ENCODE measurements at places on chromosomes 12 and 14.

- no peak for DNase-seq
Measured at GRCh38 chr12:1594006-1594260, 448 bp downstream of the FBXL14 start.

DNA sequence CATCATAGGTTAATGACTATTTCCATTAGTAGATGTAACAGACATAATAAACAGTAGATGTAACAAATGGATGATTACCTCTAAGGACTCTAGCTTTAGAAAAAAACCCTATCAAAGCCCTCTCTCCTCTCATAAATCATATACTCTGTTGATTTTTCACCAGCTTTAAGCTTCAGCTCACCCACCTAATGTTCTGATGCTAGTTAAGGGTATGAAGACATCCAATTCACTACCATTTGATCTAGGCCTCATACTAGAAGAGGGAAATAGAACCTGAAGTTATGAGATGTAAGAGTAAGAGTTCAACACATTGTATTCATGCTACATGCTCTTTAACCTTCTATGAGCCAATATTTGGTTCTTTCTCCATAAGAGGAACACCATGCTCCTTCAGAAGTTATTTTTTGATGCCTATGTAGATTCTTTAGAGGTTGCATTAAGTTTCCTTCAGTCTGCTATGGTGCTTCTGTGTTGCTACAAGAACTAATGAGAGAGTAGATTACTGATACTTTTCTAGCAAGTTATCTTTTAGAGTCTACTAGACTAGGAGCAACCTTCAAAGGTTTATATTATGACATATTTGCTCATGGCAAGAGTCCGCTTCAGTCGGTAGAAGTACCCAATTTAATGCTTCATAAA lies 16.0 kb downstream of the A2M start:
- DNase-seq = no peak

GRCh38 chr14:51369814-51370213 lies 129.8 kb downstream of the TMX1 start:
- no peak for DNase-seq

GRCh38 chr12:106309671-106310505 lies 7.4 kb downstream of the TCP11L2 start:
- DNase-seq = no peak

- DNase-seq = no peak
Measured at GRCh38 chr12:69163681-69164362, 75.5 kb upstream of the CPSF6 start.

DNA sequence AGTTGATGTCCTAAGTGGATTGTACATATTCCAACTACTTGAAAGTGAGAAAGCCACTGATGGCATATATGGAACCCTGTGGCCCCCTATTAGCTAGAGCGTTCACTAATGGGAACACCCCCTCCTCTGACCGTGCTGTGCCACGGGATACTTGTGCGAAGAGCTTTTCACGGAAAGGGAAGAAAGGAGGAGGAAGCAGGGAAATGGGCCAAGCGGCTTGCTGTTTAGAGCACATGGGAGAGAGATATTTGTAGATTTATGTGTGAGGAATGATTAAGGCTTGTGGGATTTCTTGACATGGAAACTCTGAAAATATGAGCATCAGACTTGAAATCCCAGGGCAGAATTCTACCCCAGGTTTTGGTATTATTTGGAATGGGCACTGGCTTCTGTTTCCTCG lies 129.9 kb downstream of the PRMT8 start:
- no peak for DNase-seq

DNA sequence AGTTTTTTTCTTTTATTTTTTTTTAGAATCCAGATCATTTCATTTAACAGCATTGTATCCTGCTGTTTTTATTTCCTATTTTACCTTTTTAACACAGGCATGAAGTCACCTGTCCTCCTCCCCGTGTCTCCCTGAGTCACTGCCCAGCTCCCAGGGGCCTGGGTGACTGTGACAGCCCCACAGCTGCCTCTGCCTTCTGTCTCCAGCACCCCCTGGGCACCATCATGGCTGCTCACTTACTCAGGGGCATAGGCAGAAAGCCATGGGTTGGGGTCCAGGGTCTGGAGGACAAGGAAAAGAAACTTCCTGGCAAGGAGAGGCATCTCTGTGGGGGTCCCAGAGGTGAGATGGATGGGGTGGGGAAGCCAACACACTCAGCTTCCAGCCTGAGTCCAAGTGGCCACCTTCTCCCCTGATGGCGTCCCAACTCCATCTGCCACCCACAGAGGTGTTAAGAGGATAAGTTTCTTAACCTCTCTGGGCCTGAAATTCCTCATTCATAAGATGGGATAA lies 25.3 kb downstream of the TMEM63C start:
- no peak for DNase-seq

DNA sequence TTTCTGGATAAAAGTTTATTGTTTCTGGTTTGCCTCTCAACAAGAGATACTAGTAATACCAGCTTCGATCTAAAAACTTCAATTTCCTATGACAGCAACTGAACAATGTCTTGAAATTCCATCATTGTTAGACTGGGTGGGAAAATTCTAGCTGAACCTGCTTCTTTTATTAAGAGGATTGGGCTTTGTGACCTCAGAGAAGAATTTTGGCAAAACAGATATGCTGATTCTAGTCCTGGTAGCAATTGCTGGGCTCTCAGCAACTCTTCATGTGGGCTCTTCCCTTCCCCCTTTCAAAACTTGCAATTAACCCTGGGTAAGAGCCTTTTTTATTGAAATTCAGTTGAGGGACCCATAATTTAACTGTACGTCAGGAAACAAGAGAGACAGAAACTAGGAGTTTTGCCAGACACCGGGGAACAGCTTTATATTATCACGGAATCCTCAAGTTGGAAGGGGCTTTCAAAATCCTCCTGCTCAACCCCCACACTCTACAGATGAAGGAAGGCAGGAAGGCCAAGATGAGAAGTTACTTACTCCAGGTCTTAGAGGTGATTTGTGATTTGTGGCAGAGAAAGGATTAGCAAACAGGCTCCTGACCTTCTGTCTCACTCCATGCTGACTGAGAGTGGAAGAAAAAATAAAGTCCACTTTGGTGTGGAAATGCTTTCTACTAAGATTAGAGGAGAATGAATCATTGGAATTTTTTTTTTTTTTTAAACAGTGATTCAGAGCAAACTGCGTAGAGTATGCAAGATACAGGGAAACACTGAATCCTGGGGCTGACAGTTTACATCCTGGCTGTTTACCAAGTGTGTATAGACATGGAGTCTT lies 239.0 kb upstream of the ATP2B1 start:
- no peak for DNase-seq

GRCh38 chr14:66398437-66398836 lies 87.7 kb upstream of the CCDC196 start:
- DNase-seq = no peak

DNA sequence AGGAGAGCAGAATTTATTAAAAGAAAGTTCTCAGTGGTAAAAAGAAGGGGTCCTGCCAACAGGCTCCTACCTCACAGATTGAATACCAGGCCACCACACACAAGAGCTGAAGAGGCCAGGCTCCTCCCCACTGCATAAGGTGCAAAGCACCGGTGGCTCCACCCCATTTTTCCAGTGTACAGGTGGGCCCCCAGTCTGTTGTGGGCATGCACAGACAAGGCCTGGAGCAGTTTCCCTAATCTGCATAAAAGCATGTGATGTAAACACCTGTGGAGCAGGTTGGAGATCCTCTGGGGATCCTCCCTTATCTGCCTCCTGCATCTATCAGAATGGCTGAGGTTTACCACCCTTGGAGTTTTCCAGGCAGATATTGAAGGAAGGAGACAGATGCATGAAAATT lies 45.7 kb upstream of the PDZRN4 start:
- DNase-seq = no peak

- no peak for DNase-seq
Measured at GRCh38 chr12:67920413-67920812, 68.8 kb upstream of the IFNG-AS1 start.

DNA sequence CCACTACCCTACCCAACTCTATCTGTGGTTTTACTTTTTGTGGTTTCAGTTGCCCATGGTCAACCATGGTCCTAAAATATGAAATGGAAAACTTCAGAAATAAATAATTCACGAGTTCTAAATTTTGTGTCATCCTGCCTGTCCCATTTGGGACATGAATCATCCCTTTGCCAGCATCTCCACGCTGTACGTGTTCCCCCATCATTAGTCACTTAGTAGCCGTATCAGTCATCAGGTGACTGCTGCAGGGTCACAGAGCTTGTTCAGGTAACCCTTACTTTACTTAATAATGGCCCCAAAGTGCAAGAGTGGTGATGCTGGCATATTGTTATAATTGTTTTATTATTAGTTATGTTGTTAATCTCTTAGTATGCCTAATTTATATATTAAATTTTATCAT lies 209.9 kb downstream of the ITPR2 start:
- no peak for DNase-seq

DNA sequence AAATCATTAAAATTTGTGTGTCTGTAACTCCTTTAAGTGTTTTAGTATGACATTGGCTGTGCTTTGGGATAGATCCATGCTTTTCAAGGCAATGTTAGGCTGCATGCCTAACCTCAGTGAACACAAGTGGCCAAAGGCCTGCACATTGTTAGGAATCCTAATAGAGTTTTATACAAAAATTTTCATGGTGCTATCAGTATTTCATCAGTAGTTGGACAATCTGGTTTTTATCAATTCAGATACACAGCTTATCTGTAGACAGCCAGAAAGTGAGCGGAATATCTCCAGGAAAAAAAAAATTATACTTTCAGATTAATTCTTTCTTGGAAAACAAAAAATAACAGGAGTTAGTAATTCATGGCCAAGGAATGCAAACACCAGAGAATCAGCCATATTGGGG lies 324.0 kb upstream of the PDE3A start:
- DNase-seq = no peak

- no peak for DNase-seq
Measured at GRCh38 chr12:75935539-75936242, 95.9 kb downstream of the PHLDA1 start.

GRCh38 chr12:114445401-114446323 lies 39.7 kb upstream of the TBX5 start:
- no peak for DNase-seq

DNA sequence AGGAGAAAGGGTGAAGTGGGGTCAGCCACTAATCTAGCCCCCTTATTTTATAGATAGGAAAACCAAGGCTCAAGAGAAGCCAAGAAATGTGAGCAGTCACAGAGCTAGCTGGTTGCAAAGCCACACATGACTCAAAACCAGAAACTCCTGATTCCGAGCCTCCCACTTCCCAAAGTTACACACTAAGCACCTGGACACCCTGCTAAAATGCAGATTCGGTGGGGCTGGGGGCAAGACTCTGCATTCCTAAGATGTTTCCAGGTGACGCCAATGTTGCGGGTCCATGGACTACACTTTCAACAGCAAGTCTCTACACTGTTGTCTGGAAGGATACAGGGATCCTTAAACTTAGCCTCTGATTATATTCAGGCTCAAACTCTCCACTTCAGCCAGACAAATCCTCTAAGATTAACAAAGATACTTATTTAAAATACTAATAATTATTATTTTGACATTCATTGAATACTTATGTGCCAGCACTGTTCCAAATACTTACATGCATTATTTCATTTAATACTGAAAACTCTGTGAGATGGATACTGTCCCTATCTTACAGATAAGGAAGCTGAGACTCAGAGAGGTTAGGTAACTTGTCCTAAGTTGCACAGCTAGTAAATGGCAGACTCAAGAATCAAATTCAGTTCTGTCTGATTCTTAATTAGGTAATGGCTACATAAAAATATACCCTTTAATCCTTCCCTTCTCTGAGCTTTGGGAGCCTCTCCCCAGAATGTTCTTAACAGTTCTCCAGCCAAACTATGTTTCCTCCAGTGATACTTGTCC lies 81.4 kb downstream of the CRACR2A start:
- DNase-seq = no peak

- no peak for DNase-seq
Measured at GRCh38 chr14:22542360-22542759, 46.7 kb downstream of the DAD1 start.

DNA sequence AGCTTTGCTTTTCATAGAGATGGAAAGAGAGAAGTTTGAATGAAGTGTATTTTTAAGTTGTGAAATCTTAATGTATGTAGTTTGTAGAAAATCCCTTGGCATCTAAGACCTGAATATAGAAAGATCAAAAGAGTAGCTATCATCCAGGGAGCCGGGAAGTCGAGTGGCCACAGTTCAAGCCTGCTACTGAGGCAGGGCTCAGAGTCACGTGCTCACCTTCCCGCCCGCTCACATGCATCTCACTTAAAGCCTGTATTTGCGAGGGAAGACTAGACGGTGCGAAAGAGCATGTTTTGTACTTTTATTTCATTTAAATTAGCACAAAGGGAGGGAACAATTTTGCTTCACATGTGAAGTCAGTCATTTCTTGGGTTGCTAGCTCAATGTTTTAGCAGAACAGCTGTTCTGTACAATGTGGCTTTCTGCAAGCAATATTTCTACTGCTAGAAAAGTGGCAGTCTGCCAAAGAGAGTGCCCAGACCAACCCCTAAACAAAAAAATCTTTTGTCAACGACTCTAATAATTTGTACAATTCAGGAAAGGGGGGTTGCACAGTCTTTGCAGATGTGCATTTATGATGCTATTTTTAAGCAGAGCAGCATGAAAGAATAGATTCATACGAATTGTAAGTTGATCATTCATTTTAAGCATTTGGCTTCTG lies 290.7 kb downstream of the NPAS3 start:
- no peak for DNase-seq

DNA sequence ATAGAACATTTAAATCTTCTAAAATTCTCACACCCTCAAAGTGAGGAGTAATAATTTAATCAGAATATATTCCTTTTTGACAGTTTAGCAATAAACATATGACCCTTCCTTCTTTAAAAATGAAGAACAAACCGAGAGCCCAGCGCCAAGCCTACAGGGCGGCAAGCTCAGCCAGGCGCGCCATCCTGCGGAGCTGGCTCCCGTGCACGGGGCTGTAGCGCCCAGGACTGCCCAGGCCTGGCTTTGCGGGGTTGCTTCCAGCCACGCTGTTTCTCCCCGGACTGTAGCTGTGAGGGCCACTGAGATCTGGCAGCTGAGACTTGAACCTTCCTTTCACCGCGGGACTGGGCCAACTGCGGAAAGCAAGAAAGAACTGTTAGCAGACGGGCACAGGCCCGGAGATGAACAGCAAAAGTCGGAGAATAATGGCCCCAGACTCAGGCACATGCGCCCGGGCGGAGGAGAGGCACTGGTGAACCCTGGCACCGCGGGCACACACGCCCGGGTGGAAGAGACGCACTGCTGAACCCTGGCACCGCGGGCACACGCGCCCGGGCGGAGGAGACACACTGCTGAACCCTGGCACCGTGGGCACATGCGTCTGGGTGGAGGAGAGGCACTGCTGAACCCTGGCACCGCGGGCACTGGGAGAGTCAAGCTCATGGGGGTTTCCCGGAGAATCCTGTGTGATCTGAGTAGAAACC lies 16.6 kb downstream of the PGAM5 start:
- no peak for DNase-seq

GRCh38 chr12:2535583-2536204 lies 259.1 kb upstream of the FKBP4 start:
- no peak for DNase-seq

- DNase-seq = no peak
Measured at GRCh38 chr14:70045844-70046535, 142.8 kb downstream of the SLC8A3 start.

GRCh38 chr14:73491256-73492042 lies 716 bp downstream of the RIOX1 start:
- DNase-seq = no peak
